Tongue (tissue), 3 donors: ENCODE measurements at places on chromosomes 7 and 10.
A peak's percentile ranks its signal among the peaks of the same experiment; 100 is the strongest.

GRCh38 chr7:734808-735207 lies 7.7 kb upstream of the PRKAR1B start:
- DNase-seq, result no peak

GRCh38 chr7:131524703-131525102 lies 31.7 kb downstream of the PODXL start:
- no peak for DNase-seq

GRCh38 chr10:29611781-29612381 lies 22.9 kb downstream of the SVIL start:
- peak; percentile 56 for DNase-seq

- peak; percentile 63 for DNase-seq
Measured at GRCh38 chr10:23980094-23980493, 228.8 kb upstream of the KIAA1217 start.

DNA sequence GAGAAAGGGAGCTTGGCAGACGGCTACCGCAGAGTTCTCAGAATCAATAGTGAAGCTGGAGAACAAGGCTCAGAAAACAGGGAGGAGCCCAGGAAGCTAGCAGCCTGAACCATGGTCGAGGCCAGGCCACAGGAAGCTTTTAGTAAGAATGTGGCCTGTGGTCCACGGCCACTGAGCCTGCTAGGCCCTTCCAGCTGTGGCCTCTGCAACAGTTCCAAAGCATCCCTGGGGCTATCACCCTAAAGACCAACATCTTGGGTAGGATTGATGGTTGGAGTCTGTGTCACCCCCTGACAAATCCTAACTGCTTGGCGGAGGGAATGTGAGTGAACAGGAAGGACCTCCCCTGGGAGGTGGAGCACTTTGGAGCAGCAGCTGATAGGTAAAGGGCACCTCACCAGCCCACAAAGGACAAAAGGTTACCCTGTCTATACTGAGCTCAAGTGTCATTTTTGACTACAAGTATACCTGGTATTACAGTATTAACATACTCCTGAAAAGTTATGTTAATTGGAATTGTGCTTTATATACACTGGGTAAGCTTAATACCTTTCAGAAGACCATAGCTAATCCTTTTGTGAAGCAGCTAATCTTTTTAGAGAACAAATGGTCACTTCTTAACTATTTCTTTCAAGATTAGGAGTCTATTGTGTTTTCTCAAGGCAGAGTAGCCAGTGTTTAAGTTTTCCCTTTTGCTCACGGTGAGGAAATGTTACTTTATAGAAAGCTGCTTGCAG lies 18.7 kb downstream of the PTPRE start:
- no peak for DNase-seq
